ENCODE measurements at places on chromosomes 1 and 21. TPM values are rescaled to one million over a fixed set of nuclear protein-coding genes. Genes with fewer than 3 reads are reported as not detected.

DNA sequence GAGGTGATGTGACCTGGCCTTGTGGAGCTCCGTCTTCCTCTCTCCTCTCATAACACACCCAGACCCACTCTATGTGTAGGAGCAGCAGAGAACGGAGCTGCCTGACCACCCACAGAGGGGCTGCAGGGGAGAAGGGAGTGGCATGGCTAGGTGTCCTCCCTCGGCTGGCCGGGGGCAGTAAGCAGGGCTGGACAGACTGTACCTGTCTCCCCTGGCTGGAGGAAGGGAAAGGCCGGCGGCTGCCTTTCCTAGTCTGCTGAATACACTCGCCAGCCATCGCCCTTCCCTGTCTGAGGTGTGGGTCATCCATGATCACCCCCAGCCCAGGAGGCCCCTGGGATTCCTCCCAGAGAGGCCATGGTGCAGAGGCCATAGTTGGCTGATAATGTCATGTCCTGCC, 187.2 kb upstream of the AJAP1 start:
- DNase-seq: no peak

GRCh38 chr1:201648907-201649721, 110.2 kb downstream of the NAV1 start:
- no peak for DNase-seq

RIPK4 gene
- 18.4 TPM for polyA plus RNA-seq

GJC2 gene
- polyA plus RNA-seq: 0.56 TPM

DNA sequence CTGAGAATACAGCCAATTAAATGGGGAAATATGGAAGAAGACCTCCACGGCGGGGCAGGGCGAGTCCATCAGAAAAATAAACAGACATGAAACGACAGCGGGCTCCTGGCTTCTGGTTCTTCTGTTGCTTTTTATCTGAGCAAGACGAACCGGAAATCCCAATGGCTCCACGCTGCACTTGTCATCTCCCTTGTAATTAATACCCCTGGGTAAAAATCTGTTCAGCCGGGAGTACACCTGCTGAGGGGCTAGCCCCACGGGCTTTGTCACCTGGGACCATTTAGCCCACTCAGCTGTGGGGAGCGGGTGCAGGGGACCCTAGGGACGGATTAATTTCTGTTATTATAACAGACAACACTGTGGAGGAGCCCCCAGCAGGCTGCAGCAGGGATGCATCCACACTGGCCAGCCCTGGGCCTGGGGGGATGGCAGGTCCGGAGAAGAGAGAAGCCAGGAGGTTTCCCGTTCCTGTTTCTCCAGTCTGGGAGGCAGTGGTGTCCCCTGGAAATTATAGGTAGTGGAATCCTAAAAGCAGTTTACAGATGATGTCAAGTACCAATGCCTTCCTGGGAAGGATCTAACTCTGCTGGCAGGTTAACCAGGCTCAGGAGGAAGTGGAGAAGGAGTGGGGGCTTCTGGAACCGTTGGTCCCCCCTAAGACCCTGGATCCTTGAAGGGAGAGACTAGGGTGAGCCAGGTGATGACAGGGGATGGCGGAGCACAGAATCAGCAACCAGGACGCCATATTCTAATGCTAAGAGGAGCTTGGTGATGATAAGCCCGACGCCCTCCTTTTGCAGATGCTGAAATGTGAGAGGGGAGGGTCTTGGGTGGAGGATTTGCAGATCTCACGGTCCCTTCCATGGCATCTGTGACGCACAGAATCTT, 566.1 kb downstream of the PTPRU start:
- peak; percentile 3 for DNase-seq

HES4 gene
- polyA plus RNA-seq: 41.0 TPM

- no peak for DNase-seq
Observed at GRCh38 chr21:26686278-26686677, 113.2 kb upstream of the CYYR1 start.

SMCP gene
- not detected for polyA plus RNA-seq

DNA sequence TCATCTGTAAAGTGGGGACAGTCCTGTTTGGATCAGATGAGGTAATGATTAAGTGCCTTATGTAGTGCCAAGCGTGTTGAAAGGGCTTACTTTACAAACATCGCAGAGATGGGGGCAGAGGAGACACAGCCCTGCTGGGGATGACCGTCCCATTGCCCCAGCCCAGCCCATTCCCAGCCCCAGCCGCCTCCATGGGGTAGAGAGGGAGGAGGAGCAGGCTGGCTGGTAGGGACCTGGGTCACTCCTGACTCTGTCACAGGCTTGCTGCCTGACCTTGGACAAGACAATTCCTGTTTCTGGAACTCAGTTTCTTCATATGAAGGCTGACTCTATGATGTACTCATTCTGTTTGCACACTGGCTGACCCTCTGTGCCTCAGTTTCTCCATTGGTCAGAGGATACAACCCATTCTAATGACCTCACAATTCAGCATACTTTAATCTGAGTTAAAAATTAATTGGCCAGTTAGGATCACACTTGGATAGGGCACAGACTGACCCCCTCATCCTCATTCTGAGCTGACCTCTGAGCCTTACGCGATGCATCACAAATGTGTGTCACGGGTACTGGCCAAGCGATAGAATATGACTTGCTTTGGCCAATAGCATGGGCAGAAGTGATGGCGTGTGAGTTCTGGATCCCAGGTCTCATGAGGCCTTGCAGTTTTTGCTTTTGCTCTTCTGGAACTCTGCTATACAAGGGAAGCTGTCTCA, 91.1 kb downstream of the PTPRU start:
- no peak for DNase-seq

- no peak for DNase-seq
Observed at GRCh38 chr1:76938304-76938703, 71.0 kb downstream of the ST6GALNAC5 start.

DNA sequence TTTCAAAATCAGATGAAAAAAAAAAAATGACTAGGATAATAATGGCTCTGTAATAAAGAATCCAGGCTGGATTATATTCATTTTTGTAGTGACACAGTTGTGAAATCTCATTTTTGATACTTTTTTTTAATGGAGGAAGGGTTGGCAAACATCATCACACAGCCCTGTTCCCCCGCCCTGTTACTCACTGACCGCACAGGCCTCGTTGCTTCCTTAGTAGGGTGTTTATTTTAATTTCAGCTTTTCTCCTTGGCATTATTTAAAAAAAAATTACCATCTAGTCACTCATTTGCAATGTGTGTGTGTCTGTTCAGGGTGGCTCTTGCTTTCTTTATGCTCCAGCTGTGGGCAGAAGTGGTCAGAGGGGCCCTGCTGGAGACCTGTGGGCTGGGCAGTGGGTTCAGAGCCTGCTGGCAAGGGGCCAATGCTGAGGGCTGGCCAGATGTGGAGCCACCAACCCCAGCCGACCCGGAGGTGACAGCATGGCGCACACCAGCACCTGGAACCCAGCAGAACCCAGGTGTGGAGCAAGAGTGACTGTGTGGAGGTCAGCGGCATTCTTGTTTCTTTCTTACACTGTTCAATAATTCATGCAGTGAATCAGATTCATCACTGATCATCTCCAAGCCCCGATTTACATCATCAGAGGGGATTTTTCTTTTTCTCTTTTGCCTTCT, 44.6 kb downstream of the ZSCAN20 start:
- DNase-seq: no peak

IL19 gene
- 1.0 TPM for polyA plus RNA-seq

CDC42SE1 gene
- polyA plus RNA-seq: 60.1 TPM

KPRP gene
- not detected for polyA plus RNA-seq

GRCh38 chr1:241985787-241986186, 13.1 kb downstream of the MAP1LC3C start:
- DNase-seq: no peak

- DNase-seq: no peak
Observed at GRCh38 chr1:32701951-32702598, 495 bp downstream of the SYNC start.

DNA sequence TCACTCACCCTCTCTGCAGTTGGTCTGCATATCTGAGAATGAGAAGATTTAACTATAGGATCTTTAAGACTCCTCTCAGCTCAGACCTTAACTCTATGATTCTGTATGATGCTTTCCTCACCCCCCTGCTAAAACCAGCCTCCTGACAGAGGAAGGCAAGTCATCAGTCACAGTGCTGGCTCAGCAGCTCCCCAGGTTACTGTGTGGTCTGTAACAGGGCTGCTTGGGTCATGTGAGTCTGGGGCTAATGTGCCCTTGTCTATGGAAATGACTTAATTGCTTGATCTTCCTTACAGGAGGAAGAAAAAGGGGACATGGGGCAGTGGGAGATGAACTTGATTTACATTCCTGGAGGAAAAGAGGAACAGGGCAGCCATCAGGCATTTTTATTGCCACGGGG, 625.6 kb downstream of the PTPRU start:
- no peak for DNase-seq

- DNase-seq: no peak
Observed at GRCh38 chr1:110450929-110451328, at the start of gene PROK1. TSS of gene PROK1 (plus strand) at chr1:110451149. CDS start at chr1:110451217, 68 bp downstream.

- no peak for DNase-seq
Observed at GRCh38 chr1:54364995-54365394, 41.2 kb downstream of the SSBP3 start.

DNA sequence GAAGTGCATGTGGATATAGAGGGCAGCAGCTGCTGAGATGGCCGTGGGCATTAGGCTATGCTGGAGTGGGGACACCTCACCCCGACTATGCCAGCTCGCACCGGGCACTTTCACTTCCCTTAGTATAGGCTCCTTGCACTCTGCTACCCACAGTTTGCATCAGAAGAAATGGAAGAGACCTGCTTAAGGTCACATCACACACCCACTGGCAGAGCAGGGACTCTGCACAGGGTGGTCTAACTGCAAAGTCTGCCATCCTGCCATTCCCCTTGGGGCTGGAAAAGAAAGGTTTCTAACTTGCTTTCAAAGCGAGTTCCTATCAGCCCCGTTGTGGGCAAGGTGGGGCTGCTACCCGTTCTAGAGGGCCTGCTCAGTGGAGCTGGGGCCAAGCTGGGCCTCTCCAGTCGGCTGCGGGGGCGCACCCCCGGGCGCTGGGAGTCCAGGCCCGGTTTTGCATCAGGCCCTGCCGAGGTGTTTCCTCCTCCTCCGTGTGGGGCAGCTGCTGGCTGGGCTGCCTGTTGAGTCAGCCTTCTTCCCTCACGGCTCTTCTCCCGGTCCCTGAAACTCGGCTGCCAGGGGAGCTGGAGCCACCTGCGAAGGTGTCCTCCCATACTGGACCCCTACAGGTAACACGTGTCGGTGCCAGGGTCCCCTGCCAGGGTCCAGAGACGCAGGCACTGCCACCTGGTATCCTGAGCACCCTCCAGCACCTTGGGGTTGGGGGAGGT, at the start of gene SYTL1:
Gene SYTL1 (plus strand): TSS at position 498 of the 728 bp plus-strand sequence. CDS start 3,313 bp downstream, outside the sequence.
- DNase-seq: no peak

- no peak for DNase-seq
Observed at GRCh38 chr1:246843876-246844275, 87.9 kb downstream of the AHCTF1 start.

- peak; percentile 28 for DNase-seq
Observed at GRCh38 chr1:218735436-218736032, 390.4 kb downstream of the TGFB2 start.

ZYG11A gene
- 0.19 TPM for polyA plus RNA-seq

DNA sequence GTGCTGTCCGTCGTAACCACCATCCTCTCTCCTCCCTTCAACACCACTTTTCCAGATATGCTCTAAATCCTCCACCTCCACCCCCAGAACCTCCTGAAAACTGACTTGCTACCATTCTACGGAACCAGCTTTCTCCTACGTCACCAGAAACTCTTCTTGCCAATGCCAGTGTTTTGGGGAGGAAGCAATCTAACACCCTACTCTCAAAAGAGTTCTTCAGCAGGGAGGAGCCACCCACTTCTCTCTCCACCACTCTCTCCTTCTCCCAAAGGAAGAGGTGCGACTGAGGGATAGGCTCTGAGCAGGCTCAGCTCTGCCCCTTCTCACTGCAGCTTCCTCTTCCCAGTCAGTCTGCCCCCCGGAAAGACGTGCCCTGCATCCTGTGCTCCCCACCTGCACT, 6.1 kb upstream of the S100A2 start:
- no peak for DNase-seq

DNA sequence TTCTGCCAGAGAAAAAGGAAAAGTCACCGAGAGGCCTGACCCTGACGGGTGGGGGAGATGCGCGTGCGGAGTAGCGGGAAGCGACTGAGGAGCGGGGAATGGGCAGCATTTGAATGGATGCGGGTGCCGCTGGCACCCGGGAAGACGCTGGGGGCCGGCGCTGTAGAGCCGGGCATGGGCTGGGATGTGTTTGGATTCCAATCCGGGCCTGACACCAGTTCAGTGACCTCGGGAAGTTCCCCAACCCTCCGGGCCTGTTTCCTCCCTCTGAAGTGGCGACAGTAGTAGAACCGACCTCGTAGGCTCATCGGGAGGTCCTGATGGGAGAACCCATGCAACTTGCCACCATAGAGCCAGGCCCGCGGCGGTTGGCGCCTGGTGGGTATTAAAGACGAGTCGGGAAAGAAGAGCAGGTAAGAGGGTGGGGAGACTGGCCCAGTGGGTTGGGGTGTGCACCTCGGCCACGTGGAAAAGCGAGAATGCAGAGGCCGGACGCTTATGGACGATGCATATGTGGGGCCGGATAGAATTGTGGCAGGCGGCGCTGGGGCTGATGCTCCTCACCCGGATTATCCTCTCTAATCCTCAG, 642 bp upstream of the SLC16A1 start:
- peak; percentile 66 for DNase-seq

GRCh38 chr1:93506126-93506525, 58.2 kb downstream of the FNBP1L start:
- no peak for DNase-seq

ILDR2 gene
- polyA plus RNA-seq: 12.2 TPM

DNA sequence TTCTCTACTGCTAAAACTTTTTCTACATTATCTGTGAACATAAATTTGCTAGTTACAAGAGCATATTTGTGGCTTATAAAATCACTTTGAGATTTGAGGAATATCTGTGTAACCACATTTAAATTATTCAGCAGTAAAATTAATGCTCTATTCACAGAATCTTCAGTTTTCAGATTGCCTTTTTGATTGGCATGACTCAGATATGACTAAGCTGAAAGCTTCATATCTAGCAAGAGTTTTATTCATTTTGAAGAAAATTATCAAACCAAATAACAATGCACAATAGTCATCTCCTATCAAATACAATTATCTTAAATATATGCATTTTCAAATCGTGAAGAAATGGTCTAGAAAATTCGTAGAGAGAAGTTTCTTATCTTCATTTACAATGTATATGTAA, 1498.2 kb upstream of the B3GALT2 start:
- DNase-seq: no peak
